Stimulated activated CD4-positive, alpha-beta T cell treated with anti-CD3 and anti-CD28 coated beads, TNF-alpha, amount 100 ng/mL, for 1 hour (primary cell): ENCODE measurements at places on chromosomes 12 and 14.

- DNase-seq = no peak
Measured at GRCh38 chr12:10771132-10771733, 31.2 kb downstream of the TAS2R7 start.

DNA sequence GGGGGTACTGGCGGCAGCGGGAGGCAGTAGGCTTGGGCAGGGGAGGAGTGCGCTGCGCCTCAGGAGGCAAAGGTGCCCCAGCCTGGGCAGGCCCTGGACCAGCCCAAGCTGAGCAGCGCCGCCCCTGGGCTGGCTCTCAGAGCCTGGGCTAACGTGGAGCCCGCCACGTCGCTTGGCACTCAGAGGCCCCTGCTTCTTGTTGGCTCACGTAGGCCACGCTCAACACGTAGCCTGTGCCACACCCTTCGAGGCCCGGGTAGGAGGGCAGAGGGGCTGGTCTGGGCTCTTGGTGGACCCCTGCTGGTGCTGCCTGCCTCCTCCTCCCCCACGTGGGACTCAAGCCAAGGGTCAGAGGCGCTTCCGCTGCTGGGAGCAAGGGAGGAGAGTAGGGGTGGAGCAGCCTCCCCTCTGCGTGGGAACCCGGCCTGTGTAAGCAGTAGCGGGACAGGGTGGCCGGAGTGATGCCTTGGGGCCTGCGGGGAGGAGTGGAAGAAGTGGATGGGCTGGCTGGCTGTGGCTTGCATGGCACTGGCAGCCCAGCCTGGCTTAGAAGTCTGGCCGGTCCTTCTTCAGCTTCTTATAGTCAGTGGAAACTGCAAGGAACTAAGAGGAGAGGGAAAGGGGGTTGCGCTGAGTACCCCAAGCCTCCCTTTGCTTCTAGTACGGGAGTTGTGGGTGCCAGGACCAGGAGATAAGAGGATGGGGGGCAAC lies 5.7 kb downstream of the SHMT2 start:
- DNase-seq = no peak

DNA sequence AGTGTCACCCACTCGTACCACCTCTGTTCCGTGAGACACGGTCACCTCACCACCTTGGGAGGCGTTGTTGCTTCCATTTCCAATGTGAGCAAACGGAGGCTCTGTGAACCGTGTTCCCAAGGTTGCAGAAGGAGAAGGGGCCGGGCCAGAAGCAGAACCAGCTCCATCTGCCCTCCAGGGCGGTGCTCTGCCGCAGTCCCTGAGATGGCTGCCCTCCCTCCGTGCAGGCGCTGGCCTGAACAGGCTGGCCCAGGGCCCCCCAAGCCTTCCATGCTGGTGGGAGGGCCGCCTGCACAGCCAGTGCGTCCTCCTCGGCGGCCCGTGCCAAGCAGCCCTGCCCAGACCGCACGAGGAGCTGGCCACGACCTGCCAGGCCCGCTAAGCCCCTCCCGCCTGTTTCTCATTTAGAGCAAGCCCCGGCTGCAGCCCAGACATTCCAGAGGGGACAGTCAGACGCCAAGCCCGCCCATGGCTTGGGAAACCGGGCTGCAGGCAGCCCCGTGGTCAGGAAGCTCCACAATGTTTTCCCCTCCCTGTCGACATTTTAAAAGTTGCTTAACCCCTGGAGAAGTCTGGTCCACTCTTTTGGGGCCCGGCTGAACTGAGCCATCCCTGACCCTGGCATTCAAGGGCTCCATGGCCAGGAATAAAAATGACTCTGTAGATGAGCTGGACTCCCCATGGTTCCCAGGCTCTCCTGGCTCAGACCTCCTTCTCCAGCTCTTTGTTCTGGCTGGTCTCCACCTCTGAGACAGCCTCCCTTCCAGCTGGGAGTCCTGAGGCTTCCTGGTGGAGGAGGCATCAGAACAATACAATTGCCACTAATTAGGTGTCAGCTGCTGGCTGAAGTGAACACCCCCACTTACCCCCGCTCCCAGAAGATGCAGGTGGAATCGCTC lies 236.0 kb downstream of the BCL11B start:
- DNase-seq = no peak

- DNase-seq = no peak
Measured at GRCh38 chr14:82511399-82511798, 977.7 kb upstream of the SEL1L start.

- no peak for DNase-seq
Measured at GRCh38 chr14:24377657-24378056, 9.7 kb downstream of the NFATC4 start.

- no peak for DNase-seq
Measured at GRCh38 chr14:94738097-94738496, 31.8 kb downstream of the GSC start.

DNA sequence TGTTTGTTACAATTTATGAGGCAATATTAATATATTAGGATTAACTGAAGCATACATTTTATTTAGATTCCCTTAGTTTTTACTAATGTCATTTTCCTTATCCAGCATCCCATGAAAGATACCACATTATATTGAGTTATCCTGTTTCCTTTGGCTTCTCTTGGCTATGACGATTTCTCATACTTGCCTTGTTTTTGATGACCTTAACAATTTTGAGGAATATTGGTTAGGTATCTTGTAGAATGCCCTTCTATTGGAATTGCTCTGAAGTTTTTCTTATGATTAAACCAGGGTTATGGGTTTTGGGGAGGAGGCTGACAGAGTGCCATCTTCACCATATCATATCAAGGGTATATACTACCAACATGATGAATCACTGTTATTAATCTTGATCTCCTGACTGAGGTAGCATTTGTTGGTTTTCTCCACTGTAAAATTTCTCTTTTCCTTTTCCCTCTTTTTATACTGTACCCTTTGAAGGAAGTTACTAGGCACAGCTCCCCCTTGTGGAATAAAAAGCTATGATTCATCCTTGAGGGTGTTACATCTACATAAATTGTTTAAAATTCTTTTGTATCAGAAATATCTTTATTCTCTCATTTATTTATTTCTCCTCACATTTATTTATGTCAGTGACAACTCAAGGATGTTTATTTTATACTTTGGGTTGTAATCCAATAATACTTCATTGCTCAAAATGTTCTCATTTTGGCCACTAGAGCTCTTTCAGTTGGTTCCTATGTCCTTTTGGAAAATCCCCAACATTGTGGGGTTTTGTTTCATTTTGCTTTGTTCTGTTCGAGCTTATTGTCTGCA lies 239.0 kb downstream of the SLC16A7 start:
- no peak for DNase-seq

GRCh38 chr12:124607681-124608425 lies 40.4 kb upstream of the NCOR2 start:
- no peak for DNase-seq

DNA sequence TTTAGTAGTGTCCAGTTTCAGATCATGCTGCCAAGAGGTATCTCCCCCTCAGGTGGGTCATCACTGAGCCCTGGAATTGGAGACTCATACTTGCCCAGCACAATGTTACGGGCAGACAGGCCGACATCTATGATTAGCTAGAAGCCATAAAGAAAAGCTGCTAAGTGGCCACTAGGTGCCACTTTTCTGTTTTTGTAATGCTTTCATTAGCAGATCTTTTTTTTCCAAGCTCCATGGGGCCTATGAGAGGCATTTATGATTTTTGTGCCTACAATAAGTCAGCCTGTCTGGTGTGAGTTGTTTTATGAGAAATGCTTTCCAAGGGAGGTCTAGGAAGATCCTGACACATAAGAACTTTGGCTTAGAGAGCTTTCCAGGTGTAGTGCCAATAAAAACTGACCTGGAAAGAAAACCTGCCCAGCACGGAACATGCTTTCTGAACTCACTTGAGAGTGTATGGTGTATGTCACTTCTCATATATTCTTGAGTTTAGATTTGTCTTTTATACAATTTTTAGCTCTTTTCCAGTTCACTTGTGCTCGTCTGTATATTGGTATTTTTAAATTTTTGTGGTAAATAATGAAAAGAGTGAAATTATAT lies 21.8 kb upstream of the SMCO2 start:
- DNase-seq = no peak

DNA sequence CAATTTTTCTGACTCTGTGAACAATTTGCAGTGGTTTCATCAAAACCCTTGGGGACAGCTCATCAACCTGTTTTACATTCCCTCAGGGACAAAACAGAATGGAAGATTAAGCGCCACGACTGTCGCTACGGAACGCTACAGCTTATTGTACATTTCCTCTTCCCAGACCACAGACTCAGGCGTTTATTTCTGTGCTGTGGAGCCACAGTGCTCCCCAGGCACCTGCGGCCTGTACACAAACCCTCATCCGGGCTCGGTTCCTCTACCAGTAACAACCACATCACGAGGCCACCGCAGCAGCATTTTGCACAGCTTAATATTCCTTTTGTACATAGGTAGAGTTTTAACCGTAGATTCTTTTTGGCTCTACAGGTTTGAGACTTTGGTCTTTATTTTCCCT lies 397.4 kb upstream of the OR4E1 start:
- DNase-seq = no peak

DNA sequence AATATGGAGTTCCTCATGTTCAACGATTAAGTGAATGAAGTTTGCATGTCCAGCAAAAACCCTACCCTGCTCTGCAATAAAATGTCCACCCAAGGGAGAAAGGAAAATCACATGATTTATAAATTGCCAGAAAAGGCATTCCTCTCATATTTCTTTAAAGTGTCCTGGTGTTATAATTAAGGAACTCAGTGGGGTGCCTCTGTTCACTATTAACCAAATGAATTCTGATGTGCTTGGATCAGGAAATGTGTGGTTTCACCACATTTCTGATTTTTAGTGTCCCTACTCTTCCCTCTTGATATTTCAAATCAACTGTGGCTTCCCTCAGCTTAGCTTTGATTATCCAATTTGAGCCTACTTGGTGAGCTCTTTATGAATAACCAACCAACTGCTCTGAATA lies 208.1 kb downstream of the PHLDA1 start:
- no peak for DNase-seq

- no peak for DNase-seq
Measured at GRCh38 chr12:48446161-48446776, 26.1 kb upstream of the ANP32D start.

GRCh38 chr12:99984271-99985128 lies at the start of gene ANKS1B:
Gene ANKS1B, minus strand, starts transcription at chr12:99984936. Its CDS starts 699 bp downstream, at chr12:99984237.
- DNase-seq = no peak

GRCh38 chr12:5417500-5417899 lies 14.4 kb upstream of the NTF3 start:
- DNase-seq = no peak

GRCh38 chr12:75900226-75900625 lies 131.3 kb downstream of the PHLDA1 start:
- DNase-seq = no peak

DNA sequence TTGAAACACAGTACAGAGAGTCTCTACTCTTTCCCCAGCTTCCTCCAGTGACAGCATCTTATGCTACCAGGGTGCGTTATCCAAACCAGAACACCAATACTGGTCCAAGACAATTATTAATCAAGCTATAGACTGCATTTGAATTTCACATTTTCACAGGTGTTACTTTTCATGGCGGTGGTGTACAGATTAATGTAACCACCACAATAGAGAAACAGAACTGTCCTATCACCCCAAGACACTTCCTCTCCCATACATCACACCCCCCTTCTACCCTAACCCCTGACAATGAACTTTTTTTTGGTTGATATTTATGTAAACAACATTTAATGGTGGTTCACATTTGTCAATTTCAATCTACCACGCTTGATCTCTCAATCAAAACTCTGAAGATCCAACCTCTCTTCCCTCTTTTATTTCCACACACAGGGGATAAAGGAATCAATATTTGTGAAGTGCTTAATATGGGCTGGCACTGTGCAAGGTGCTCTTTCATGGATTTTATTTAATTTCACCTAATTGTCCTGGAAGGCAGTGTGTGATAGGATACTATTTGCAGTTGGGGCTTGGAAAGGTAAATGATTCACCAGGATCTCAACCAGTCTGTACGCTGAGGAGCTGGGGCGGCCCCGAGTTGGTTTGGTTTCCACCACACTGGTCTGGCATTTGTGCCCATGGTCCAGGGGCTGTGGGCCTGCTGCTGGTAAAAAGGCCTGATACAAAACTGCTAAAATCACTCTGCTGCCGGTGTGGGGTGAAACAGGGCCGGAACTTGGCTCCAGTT lies 54.6 kb upstream of the DICER1 start:
- DNase-seq = no peak

DNA sequence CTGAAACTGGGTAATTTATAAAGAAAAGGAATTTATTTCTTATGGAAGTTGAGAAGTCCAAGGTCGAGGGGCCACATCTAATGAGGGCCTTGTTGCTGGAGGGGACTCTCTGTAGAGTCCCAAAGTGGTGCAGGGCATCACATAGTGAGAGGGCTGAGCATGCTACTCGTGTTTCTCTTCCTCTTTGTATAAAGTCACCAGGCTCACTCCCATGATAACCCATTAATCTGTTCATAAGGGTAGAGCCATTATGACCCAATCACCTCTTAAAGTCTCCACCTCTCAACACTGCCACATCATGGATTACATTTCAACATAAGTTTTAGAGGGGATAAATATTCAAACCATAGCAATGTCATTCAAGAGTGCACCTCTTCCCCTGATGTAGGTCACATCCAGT lies 79.1 kb upstream of the ATP2B1 start:
- DNase-seq = no peak
